Activated naive CD4-positive, alpha-beta T cell treated with anti-CD3 and anti-CD28 coated beads, Interleukin-2, amount 10 ng/mL, durations not matched to agents 5 hours and 36 hours (primary cell): ENCODE measurements at places on chromosomes 1 and 21. TPM values are rescaled to one million over a fixed set of nuclear protein-coding genes. Genes with fewer than 3 reads are reported as not detected.

The SHISAL2A gene
- total RNA-seq: 27.3 TPM

The AQP10 gene
- total RNA-seq: not detected

The TAS1R1 gene
- total RNA-seq: not detected

The CORT gene
- total RNA-seq: 0.35 TPM

The GIPC2 gene
- total RNA-seq: 0.34 TPM

The CCDC185 gene
- not detected for total RNA-seq

The TEDDM1 gene
- not detected for total RNA-seq
